T-helper 17 cell (primary cell): ENCODE measurements at places on chromosomes 12 and 14. TPM values are rescaled to one million over a fixed set of nuclear protein-coding genes. Genes with fewer than 3 reads are reported as not detected.

The IL22 gene
- 0.50 TPM for total RNA-seq

The CBLN3 gene
- total RNA-seq: 4.2 TPM

The KLRD1 gene
- not detected for total RNA-seq

The ACOT4 gene
- total RNA-seq: 1.1 TPM
